Kidney capillary endothelial cell (primary cell): ENCODE measurements at places on chromosomes 5 and 9.

DNA sequence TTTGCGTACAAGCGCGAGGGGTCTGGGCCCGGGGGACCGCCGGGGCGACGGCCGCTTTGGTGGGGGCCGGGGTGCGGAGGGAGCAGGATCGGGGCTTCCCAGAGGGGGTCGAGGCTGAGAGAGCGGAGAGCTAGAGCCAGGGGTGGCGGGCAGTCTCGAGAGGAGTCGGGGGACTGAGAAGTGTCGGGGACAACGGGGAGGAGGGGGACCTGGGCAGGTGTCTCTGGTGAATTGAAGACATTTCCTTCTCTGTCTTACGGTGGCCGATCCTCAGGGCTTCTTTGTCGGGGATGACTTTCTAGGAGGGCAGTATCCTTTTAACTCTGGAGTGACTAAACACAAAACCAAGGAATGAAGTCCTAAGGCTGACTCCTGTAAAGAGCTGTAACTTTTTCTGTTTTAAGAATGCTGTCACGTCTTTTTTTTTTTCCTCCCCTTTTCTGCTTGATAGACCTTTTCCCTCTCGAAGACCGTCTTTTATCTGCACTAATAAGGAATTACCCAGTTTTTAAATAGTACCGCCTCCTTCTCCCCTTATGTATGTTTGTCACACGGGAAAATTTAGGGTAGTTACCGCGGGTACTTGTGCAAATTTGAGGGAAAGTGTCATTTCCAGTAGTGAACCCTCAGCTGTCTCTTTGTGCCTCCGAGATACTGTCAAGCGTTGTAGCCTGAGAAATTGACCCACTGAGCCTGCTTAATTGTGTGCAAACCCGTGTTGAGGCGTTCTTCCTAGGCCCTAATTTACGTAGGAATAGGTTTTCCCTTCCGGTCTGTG, 822 bp downstream of the DENND4C start:
- peak; percentile 8 for DNase-seq

GRCh38 chr5:93272108-93272507, 308.9 kb downstream of the NR2F1-AS1 start:
- DNase-seq, result no peak

DNA sequence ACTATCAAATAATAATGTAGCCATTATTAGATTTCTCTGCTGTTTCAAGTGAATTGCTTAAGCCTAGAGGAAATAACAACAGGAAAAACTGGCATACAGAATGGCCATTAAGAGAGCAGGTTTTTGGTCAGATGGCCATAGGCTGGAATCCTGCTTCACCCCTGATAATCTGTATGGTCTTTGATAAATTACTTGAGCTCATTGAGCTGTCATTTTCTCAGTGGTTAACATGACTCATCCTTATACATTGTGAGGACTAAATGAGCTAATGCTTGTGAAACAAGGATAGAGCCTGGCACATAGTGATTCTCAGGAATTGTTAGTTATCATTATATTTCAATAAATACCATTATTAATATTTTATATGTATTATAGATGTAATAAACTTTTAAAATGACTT, 516.5 kb downstream of the KIF4B start:
- DNase-seq, result no peak

- DNase-seq, result no peak
Observed at GRCh38 chr5:158658446-158659230, 441.1 kb downstream of the EBF1 start.

- DNase-seq, result no peak
Observed at GRCh38 chr5:75584641-75585040, 26.6 kb upstream of the ANKDD1B start.

- no peak for DNase-seq
Observed at GRCh38 chr9:109512170-109512756, 14.2 kb upstream of the PTPN3 start.

GRCh38 chr5:158780656-158781237, 319.0 kb downstream of the EBF1 start:
- no peak for DNase-seq

DNA sequence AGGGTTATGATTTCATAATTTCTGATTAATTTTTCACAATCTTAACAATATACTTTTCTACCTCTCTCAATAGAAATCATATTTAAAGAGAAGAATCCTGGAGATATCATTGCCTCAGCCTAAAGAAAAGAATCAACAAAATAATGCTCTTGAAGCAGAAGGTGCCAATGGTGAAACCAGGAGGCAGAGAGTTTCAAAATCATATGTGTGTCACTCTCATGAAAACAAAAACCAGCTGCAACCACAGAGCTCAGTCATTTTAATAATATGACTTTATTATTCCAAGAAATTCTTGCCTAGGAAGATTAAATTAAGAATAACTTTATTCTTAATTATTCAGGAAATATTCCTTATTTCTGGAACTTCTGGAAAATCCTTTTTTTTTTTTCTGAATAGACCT, 266.8 kb upstream of the ACTBL2 start:
- no peak for DNase-seq

- DNase-seq, result no peak
Observed at GRCh38 chr9:72140586-72140985, 8.7 kb upstream of the GDA start.

GRCh38 chr9:88801214-88801796, 190.0 kb upstream of the S1PR3 start:
- DNase-seq, result no peak

GRCh38 chr9:135563039-135563476, 1.5 kb downstream of the PAEP start:
- DNase-seq, result no peak

DNA sequence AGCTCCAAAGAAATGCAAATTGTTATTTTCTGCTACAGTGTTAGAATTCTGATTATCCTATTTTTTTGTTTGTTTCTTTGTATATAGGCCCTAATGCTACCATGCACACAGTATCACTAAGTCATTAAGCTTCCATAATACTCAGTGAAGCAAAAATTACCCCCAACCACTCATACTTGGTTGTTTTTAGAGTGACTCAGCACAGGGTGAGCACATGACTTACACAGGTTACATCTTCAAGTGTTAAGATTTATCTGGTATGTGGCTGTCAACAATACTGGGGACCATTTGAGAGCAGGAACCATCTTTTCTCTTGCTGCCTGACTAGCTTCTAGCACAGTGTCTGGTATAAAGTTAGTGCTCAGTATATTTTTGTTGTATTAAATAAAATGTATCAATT, 255.8 kb upstream of the SLC24A2 start:
- DNase-seq, result no peak

- no peak for DNase-seq
Observed at GRCh38 chr9:106020186-106020585, 325.8 kb downstream of the TMEM38B start.

DNA sequence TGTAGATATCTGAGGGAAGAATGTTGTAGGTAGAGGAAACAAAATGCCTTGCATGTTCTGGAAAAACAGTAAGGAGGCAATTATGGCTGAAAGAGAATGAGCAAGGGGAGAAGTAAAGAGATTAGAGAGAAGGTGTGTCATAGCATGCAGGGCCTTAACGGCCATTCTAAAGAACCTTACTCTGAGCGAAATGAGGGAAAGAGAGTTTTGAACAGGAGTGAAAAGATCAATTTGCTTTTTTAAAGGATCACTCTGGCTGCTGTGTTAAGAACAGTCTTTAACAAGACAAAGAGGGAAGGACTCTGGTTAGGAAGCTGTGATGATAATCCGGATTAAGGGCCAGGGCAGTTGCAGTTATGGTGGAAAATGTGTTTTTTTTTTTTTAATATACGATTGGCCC, 22.6 kb downstream of the PTBP3 start:
- no peak for DNase-seq

DNA sequence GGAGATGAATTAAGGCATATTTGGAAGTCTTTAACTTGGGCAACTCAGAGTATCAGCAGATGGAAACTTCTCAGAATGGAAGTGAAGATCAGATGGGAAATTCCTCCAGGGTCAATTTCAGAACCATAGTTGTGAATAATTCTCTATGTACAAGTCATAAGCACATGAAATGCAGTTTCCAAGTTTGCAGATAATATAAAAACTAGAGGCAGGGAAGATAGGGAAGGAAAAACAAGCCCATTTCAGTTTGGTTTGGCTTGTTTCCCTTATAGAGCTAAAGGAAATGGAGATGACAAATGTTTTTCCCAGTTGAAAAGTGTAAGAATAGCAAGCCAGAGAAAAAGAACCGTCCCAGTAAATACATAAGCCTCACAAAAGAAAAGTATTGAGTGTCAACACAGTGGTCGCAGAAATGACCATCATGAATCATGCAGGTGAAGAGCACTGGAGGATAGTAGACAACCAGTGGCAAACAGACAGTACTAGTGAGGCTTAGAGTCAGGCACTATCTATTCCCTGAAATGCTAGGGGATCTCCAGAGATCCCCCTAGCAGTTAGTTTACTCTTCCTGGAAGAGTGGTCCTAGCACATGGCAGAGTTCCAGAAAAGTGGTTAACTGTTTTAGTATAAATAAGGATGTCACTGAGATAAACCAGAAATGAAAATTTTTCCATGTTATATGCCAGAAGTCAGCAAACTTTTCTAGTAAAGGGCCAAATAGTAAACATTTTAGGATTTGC, 245.9 kb downstream of the SAXO1 start:
- DNase-seq, result no peak

GRCh38 chr9:114281473-114282103, 41.3 kb upstream of the ORM1 start:
- DNase-seq, result no peak

DNA sequence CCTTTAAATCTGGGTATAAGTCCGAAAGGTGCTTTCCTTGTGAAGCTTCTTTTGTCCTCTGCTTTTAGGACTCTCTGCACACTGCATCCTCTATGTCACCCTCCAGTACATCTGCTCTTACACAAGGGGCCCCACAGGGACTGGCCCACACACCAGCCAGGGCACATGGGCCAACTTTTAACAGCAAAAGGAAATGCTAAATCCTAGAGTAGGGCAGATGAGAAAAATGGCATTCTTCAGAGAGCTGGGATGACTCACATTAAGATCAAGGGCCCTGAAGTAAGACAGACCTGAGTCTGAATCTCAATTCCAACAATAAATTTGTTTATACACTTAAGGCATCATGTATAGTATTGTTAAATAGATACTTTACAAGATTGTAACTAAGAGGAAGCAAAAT, 40.3 kb upstream of the CDKN2B start:
- no peak for DNase-seq

DNA sequence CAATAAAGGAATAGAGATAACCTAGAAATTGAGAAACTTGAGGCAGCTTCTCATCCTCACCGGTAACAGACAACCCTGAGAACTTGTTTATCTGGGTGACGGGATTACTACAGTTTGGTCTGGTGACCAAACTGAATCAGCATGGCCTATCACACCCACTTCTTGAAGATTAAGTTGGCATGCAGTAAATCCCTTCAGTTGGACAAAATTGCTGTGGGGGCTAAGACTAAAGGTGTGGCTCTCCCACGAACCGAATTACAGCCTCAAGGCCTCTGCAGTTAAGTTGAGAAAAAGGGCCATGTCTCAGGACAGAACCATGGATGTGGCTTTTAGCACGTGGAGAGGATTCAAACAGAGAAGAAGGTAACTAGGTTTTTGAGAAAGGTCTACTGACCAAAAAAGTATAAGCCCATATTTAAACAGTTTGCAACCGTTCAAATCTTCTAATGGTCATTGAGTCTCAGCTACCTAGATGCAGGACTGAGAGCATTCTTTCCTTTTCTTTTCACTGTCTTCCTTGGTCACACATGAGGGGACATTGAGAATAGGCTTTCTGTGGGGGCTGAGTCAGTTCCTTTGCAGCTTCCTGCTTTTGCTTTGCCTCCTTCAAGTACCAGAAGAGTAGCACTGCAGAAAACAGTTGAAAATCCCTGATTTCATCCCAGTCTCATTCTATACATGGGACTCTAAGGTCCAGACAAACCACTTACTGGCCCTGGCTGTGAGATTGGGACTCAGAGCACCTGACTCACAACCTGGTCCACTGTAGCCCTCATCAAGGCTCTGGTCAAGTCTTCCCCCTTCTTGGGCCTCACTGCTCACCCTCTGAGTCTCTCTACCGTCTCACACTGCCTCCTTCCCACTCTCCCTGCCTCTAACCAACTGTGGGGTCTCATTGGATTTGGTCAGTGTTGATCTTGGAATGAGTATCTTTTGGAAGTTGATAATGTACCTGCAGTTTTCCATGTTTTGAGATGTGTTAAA, 30.9 kb downstream of the PDE6A start:
- peak; percentile 52 for DNase-seq

GRCh38 chr9:98944057-98944733, 488 bp downstream of the COL15A1 start:
- peak; percentile 23 for DNase-seq

DNA sequence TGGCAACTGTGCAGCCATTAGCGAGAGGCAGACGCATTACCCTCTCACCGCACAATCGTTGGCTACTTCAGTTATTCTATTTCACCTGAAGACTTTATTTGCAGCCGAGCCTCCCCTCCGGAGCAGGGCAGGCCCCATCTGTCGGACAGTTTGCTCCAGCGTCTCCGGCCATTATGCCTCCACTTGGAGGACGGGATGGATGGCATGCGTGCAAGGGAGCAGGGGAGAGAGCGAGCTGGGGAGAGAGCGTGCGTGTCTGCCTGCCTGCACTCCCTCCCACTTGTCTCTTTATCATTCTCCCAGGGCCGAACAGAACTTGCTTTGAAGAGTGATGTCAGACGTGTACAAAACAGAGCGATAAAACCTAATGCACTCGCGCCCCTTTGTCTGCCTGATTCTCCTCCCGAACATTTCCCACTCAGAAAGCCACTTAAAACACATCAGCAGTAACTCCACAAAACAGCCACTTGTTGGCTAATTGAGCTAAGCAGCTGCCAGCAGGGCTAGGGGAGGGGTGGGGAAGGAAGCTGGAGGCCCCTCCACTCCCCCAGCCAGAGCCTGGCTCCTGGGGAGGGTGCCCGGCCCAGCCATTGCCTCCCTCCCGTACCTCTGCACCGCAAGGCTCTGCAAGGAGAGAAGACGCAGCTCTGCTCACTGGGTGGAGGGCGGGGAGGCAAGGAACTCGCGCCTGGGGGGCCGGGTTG, 43.4 kb upstream of the FUBP3 start:
- no peak for DNase-seq

GRCh38 chr5:150289551-150290390, at the start of gene CAMK2A:
Gene CAMK2A, minus strand, starts transcription at chr5:150289773. Its CDS starts 148 bp downstream, at chr5:150289625.
- no peak for DNase-seq

DNA sequence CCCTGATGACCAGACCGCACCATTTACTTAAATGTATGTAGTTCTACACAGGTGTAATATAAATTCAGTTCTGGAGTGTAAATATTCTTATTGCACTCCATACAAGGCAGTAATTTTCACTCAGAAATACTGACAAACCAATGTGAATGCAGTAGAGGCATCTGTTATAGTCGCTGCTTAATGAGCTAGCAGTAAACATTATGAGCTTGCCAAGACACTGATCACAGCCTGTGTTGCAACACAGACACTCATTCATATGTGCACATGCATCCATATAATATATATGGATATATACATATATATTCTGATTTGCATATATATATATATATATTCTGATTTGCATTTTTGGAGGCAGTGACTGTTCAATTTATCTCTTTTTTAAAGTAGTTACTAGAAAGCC, 435.1 kb upstream of the ST8SIA4 start:
- no peak for DNase-seq

DNA sequence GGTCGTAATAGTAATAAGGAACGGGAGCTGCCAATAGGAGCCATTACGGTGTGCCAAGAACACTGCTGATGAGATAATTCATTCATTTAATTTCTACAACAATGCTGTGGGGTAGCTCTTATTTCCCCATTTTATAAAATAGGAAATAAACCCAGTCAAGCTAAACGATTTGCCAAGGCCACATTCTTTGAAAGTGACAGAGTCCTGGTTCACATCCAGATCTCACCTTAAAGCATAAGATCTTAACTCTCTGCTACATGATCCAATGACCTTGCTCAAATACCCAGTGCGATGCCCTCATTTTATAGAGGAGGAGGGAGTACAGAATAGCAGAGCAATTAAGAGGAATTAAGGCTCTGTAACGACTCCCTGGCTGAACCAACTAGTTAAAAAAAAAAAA, 5.0 kb downstream of the PDE6A start:
- DNase-seq, result no peak
